ENCODE measurements at places on chromosomes 3 and 15.
A peak's percentile ranks its signal among the peaks of the same experiment; 100 is the strongest.

DNA sequence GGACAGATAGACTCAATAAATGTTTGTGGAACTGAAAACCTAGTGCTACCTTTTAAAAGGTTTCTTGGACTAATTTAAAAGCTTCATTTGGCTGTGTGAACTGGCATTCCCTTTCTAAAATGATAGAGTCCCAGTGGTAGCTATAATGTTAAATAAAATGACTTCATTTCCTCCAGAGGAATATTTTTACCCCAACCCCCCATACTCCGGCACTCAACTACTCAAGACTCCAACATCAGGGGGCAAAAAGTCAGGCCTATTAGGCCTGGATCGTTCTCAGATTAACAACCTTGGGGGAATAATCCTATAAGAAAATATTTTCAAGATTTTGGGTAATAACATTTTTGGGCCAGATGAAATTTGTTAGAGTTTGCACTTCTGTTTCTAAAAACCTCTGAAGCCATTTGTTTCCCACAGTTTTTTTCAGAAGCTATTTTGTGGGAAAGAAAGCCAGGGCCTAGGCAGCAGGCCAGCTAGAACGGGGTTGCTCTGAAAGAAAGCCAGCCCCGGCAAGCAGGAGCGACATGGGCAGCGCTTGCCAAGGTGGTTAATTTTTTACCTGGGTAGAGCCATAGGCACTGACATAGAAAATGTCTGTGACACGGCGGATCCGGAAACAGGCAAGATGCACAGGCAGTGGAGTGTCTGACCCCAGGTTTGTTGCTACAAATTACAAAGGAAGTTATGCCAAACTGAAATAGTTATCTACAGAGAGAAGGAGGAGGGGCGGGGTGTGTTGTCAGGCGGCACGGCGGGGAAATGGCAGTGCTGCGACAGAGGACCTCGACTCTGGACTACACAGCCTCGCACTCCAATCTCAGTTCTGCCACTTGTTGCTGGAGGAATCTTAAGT is 84.6 kb downstream of the MAGI1 start:
- DNase-seq: no peak

DNA sequence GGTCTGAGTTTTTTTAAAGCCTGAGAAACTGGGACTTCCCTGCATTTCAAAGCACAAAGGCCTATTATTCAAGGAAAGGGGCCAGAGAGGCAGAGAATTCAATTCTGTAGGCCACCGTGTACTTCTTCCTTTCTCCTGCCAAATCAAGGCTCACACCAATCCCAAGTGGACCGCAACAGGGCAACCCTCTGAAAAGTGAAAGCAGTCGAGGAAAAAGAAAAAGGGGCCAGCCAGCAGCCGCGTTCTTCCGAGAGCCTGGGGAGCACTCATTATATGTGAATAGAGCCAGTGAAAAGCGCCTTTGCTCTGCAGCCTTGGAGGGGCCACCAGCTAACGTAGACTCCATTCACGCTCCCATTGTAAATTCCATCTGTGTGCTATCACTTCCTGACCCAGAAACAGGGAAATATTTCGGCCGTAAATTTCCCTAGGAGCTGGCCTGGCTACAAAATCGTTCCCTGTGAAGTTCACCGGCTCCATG is 45.9 kb upstream of the THUMPD3 start:
- DNase-seq: no peak

GRCh38 chr3:178084938-178085816 is 451.1 kb upstream of the KCNMB2 start:
- peak; percentile 93 for DNase-seq

GRCh38 chr3:31567036-31567435 is 34.3 kb downstream of the STT3B start:
- DNase-seq: no peak

DNA sequence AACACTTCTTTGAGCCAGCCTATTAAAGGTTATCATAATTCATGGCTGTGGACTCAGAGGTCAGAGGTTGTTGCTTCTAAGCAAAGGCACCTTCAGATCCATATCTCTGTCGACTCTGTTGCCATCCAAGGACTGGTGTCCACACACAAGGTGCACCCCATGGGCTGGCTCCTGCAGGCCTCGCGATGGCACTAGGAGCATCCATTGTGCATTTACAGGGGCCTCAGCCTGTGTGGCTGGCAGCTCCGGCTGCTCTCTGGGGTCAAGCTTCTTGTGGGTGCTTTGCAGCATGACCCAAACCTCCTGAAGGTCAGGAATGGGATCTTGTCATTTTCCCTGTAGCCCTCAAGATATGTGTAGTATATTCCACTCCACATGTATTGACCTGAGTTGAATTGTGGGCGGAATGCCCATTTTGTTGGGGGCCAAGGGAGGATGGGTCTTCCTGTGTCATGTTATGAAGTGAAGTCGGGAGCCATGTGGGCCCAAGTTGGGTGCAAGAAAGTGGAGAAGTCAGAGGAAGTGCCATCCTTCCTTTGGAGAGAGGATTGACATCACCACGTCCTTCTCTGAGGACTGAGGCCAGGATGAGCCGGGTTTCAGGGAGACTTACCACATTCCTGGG is 43.9 kb downstream of the CHDH start:
- DNase-seq: no peak

GRCh38 chr3:172192830-172193415 is 153.5 kb downstream of the FNDC3B start:
- DNase-seq: no peak

DNA sequence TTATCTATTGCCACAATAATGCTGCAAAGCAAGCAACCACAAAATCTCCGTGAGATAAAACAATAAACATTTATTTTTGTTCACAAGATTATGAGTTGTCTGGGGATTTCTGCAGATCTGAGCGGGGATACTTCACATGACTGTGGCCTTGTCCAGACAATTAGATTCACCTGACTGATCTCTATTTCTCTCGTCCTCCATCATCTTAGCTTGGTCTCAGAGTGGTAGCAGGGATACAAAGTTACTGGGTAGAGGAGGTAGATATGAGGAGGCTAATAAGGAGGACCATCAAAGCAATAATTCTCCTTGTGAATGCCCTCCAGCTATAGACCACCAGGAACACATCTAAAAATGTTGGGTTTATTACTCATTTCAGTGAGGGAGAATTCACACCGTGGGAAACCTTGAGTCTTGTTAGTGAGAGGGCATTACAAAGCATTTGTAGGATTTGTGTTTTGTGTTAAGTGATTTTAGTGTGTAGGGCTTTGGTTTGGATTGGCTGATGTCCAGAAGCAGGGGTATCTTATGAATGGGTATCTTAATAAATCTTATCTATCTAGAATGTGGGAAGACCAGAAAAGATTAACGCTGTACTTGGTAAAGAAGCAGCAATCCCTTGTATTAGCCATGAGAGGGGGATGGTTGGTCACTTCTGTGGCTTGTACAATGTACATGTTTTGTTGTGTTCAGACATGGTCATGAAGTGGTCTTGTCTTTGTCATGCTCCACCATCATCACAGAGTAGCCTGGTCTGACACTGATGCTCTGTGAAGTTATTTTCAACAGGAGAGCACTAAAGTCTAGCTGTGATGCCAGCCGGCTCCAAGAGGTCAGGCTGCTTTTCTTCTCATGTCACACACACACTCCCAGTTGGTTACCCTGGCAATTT is 287.6 kb upstream of the STT3B start:
- no peak for DNase-seq

DNA sequence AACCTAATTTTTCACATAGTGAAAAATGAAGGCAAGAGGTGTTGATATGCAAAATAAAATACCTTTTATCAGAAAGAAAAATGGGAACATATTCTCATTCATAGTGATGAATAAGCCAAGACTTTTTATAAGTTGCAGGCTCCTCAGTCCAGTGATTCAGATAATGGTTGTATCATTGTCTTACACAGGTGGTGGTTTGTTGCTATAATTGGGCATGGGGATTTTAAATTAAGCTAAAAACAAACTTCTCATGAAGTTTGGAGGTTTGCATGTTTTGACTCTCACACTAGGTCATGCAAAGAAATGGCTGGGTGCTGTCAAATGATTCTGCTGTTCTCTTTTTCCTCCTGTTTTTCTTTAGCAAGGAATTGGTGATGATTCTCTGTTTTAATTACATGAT is 60.8 kb upstream of the SKIL start:
- no peak for DNase-seq

- DNase-seq: no peak
Measured at GRCh38 chr3:156781310-156782230, 44.6 kb upstream of the LEKR1 start.

DNA sequence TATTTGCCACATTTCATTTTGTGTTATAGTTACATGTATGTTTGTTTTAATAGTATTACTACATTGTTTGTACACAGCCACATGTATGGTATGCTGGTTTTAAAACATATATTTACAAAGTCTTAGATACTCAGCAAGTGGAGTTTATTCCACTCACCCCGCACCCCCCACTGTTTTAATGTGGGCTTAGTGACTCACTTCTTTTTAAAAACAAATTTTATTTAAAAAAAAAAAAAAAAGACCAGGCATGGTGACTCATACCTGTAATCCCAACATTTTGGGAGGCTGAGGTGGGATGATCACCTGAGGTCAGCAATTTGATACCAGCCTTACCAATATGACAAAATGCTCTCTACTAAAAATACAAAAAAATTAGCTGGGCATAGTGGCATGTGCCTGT is 26.9 kb upstream of the TJP1 start:
- no peak for DNase-seq

GRCh38 chr15:34206011-34206410 is 3.9 kb downstream of the KATNBL1 start:
- no peak for DNase-seq

DNA sequence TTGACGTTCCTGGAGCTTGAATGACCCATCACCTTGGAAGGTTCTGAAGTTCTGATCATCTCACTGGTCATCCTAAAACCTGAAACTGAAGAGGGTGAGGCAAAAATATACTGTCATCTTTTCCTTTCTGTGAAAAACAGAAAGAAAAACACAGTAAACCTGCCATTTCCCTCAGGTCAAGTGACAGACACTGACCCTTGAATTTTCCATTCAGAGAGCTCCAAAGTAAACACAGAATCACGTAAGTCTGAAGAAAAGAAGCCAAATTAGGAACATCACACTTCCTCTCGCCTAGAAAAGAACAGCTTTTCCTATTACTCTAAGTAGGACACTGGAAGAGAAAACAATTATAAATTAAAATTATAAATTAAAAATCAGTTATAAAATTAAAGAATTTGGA is 78.7 kb upstream of the TGFBR2 start:
- no peak for DNase-seq

- no peak for DNase-seq
Measured at GRCh38 chr15:68667800-68668625, 89.2 kb downstream of the CORO2B start.

GRCh38 chr3:188471723-188472122 is 317.8 kb downstream of the LPP start:
- DNase-seq: no peak

DNA sequence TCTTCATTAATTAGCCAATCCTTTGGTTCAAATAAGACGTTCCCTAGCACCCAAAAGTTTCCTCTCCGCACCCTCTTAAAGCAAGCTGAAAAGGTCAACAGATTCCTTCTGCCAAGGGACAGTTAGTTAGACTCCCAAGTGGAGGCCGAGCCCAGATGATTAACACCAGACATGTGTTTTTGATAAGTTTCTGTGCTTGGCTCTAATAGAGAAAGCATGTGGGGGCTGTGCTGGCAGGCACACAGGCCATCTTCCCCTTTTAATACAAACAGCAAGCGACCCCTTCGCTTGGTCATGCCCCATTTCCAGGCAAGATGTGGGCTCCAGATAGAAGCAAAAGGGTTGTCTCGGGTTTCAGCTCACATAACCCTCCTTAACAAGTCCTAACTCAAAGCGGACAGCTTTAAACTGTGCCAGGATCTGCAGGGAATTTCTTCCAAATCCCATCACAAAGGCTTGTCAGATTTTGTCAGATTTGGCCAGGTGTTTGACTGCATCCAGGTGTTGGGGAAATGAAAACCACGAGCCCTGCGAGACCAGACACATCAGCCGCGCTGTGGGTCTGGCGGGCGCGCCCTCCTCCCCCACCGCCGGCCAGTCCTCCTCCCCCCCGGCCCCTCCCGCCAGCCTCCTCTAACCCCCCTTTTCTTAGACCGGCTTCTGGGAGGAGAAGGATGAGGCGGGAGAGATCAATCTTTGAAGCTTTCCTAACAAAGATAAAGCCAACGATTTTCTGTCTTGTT is 3.3 kb downstream of the HES1 start:
- DNase-seq: no peak

DNA sequence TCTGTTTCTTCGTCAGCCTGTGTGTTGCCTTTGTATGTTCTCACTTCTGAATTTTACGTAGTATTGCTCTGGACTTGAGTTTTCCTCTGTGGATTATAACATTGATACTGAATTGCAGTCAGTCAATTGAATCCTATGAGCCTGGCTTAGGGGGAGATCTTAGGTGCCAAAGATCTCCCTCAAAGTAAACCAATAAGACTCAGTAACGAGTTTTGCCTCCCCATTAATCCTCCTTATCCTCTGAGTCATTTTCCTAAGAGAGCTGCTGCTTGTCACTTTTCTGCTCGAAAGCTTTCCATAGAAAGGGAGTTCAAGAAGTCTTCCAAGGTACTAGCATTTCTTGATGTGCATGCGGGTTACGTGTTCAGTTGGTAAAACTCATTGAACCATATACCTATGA is 126.4 kb downstream of the CHDH start:
- DNase-seq: no peak

DNA sequence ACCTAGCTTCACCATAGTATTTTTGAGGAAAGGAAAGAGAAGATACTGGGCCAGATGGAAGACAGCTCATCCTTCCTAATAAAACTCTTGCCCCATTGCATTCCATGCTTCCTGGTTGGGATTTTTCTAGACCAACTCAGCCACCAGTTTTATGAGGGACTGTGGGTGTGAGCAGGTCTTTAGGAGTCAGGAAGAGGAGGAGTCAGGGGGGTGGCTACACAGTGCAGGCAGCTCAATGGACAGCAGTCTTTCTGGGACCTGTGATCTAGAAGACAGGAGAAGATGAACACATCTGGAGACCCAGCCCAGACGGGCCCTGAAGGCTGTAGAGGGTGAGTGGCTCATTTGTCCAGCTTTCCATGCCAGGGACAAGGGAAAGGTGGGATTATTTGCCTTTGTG is at the start of gene NOX5:
Gene NOX5, plus strand, starts transcription at position 242 of the 400 bp plus-strand sequence. Its CDS starts 41 bp downstream, at position 283.
- no peak for DNase-seq

GRCh38 chr3:178588628-178589027 is 52.4 kb downstream of the KCNMB2 start:
- DNase-seq: peak; percentile 31

DNA sequence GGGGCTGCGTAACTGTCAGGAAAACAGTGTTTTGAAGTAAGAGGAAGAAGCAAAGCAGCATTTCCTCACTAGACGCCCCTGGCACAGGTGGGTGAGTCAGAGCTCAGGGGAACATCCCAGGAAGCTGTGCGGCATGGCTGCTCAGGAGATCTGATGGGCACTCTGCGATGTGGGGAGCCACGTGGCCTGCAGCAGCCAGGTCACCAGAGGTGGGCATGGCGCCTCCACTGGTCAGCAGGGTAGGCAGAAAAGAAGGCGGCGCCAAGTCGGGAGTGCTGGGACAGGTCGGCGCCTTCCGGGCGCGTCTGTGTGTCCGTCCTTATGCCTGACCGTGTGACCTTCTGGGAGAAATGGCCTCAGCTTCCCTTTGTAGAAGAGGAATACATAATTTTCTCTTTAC is 249.9 kb upstream of the ST8SIA2 start:
- DNase-seq: no peak

DNA sequence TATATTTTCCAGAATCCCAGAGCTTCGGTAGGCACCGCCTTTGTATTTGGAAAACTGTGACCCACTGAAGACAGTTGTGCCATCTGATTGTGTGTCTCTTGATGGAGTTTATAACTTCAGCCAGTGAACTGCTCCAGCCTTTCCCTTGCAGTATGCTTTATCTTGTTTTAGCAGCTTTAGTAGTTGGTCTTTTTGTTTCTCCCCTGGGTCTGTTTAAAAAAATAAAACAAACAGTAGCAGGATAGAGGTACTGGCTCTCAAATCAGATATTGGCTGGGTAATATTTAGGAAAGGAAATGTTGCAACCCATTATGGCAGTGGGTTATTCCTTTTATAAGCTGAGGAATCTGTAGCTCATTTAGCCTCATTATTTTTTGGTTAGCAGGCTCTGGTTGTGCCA is 151.5 kb upstream of the BFSP2 start:
- DNase-seq: no peak

Data from NCI-H1092 (cell line).